ENCODE measurements at places on chromosomes 2 and 18.
A peak's percentile ranks its signal among the peaks of the same experiment; 100 is the strongest.

DNA sequence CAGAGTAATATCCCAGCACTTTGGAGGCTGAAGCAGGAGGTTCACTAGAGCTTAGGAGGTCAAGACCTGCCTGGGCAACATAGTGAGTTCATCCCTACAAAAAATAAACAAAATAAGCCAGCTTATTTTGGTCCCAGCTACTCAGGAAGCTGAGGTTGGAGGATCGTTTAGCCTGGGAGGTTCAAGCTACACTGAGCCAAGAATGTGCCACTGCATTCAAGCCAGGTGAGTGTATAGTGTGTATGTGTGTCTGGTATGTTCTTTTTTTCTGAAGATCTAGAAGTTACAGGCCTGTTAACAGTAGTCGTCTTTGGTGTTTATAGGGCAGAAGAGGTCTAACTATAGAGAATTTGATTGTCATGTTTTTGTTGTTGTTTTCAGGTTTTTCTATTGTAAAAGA, 40.2 kb downstream of the ZC3H15 start:
- no peak for DNase-seq

DNA sequence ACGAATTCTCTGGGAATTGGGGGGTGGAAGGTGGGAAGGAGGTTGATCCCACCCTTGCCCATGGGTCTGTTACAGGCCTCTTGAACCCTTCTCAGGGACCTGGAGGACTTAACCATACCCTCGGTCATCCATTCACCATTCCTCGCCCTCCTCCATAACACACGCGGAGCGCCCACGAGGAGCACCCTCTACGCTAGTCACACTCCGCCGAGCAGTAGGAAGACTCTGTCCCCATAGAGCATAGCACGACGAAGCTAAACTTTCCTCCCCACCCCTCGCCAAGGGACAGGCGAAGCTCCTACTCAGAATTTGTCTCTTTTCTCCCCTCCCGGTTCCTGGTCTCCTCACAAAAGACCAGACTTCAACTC, 611 bp upstream of the ITSN2 start:
- no peak for DNase-seq

DNA sequence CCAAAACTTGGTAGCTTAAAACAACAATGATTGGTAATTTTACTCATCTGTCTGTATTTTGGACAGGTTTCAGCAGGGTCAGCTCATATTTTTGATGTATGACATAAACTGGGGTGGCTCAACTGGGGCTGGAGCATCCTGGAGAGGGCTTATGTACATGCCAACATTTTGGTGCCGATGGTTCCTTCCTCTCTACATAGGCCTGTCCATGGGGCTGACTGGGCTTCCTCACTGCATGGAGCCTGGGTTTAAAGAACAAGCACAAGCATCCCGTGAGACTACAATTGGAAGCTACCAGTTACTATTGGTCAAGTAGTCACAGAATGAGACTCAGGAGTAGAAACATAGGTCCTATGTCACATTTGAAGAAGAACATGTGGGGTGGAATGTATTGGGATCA, 95.0 kb downstream of the DDX1 start:
- no peak for DNase-seq

DNA sequence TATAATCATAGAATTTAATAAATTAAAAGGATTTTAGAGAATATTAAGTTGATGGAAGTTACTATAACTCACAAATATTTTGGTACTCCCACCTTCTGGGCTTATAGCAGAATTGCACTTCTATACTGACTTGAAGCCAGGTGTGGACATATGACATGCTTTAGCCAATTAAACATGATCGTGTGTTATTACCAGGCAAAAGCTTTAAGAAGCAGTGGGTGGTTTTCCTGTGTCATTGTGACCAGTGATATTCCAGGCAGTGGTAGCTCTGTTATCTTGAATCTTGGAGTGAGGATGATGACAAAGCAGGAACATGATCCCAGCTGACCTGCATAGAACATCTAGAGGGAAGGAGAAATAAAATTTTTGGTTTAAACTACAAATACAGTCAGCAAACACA, 370.9 kb upstream of the ZEB2 start:
- peak; percentile 13 for DNase-seq

DNA sequence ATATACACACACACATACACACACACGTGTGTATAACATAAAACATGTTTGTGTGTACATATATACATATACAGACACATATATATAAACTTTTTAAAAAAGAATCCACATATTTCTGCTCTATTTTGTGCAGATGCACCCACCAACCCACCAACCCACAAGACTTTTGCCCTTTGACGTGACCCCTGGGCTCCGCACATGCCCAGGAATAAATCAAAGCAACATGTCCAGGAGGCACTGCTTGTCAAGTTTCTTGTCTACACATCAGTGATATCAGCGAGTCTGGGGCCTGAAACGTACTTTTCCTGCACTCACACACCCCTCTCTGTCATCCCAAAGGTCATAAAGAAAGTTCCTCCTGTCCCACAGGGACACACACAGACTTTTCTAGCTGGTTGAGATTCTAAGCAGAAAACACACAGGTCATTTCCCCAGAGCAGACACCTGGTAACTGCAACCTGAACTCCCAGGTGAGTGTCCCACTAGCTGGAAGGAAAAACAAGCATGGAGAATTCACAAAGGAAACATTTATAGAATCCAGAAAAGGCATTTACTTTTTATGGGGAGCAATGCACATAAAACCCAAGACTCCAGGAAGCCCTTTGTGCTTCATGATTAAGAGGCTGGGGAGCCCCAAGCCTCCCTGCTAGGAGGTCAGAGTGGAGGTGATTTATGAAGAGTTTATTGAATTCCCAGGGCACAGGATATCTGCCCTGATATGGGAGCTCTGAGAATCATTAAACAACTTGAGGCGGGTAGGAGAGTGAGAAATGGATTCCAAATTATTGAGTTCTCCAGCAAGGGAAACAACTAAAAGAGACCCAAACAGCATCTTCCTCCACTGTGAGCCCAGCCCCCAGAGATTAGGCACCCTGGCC, 211.6 kb downstream of the MGAT5 start:
- DNase-seq: no peak

- no peak for DNase-seq
Measured at GRCh38 chr2:241494311-241494908, 14.0 kb downstream of the STK25 start.

- no peak for DNase-seq
Measured at GRCh38 chr18:5518899-5519371, 24.9 kb downstream of the EPB41L3 start.

DNA sequence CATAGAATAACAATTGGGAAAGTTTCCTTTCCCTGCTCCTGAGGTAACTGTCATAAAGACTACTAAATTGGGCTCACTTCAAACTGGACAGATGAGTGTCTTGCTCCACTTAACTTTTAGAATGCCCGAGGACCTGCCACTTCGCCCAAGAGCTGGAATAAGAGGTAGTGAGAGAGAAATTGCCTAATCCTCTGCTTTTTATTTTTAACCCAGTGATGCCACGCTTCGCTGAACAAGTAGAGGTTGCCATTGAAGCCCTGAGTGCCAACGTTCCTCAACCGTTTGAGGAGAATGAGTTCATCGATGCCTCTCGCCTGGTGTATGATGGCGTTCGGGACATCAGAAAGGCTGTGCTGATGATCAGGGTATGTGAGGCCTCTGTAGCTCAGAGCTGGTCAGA, 269.4 kb upstream of the LRRTM1 start:
- no peak for DNase-seq

DNA sequence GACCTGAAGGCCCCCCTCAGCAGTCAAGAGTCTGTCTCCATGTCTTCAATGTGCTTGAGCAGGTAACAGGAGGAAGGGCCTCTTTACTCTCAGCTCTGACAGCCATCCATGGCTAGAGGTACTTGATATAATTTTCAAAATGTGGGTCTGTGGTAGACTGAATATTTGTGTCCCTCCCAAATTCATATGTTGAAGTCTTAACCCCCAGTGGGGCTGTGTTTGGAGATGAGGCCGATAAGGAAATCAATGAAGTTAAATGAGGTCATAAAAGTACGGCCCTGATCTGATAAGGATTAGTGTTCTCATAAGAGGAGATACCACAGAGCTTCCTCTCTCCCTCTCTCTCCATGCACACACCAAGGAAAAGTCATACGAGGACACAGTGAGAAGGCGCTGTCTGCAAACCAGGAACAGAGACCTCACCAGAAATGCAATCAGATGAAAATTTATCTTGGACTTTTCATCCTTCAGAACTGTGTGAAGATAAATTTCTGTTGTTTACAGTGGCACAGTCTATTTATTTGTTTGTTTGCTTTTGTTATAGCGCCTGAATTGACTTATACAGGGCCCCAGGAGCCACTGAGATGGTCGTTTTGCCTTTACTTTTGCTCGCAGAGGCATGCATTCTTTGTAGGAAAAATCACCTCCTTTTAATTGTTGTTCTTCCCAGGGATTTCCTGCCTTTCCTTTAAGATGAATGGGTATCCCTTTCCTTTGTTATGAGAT, 274.8 kb upstream of the TRIB2 start:
- DNase-seq: no peak

DNA sequence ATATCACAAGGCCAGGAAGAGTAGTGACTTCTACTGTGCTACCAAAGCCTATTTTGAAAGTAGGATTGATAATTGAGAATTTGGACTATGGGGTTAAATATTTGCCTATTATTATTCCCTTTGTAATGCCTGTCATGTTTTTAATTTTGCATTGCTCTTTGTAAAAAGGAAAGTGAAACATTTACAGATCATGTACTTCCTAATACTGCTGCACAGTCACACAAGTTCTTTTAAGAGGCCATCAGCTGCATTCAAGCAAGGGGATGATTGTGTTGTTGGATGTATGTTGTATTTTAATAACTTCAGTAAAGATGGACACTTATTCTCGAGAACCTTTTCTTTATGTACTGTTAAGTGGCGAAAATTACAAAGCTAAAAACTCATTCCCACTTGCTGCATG, 70.1 kb downstream of the PLEKHA3 start:
- no peak for DNase-seq

DNA sequence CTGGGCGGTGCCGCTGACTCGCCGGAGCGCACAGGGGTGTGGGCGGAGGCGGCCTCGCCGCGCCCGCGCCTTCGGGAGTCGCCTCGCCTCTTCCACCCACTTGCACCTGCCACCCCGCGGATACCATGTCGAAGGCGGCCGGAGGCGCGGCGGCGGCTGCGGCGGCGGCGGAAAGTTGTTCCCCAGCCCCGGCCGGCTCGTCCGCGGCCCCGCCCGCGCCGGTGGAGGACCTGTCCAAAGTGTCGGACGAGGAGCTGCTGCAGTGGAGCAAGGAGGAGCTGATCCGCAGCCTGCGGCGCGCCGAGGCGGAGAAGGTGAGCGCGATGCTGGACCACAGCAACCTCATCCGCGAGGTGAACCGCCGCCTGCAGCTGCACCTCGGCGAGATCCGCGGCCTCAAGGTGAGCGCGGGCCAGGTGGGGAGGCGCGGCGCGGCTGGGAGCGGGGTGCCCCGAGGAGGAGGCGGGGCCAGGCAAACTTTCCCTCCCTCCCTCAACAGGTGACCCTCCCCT, 766 bp downstream of the CCDC85A start:
- no peak for DNase-seq

- no peak for DNase-seq
Measured at GRCh38 chr18:48036641-48037421, 106.4 kb upstream of the SMAD2 start.

DNA sequence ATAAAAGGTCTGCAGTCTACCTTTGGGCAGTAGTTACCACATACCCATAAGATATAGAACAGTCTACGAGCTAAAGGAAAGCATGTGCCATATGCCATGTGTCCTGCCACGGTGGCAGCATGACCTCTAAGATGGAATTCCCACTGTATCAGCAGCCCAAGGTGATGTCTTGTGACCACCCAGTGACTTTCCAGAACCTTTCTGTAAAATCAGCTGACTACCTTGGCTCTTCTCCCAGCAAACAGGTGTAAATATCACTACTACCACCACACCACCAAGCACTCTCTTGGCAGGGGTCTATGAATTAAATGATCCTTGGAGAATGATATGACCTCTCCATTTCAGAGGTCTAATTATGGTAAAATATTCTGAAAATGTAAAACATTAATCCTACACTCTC, 99.6 kb downstream of the METTL8 start:
- no peak for DNase-seq

- no peak for DNase-seq
Measured at GRCh38 chr2:105112345-105112744, 74.5 kb downstream of the MRPS9 start.

DNA sequence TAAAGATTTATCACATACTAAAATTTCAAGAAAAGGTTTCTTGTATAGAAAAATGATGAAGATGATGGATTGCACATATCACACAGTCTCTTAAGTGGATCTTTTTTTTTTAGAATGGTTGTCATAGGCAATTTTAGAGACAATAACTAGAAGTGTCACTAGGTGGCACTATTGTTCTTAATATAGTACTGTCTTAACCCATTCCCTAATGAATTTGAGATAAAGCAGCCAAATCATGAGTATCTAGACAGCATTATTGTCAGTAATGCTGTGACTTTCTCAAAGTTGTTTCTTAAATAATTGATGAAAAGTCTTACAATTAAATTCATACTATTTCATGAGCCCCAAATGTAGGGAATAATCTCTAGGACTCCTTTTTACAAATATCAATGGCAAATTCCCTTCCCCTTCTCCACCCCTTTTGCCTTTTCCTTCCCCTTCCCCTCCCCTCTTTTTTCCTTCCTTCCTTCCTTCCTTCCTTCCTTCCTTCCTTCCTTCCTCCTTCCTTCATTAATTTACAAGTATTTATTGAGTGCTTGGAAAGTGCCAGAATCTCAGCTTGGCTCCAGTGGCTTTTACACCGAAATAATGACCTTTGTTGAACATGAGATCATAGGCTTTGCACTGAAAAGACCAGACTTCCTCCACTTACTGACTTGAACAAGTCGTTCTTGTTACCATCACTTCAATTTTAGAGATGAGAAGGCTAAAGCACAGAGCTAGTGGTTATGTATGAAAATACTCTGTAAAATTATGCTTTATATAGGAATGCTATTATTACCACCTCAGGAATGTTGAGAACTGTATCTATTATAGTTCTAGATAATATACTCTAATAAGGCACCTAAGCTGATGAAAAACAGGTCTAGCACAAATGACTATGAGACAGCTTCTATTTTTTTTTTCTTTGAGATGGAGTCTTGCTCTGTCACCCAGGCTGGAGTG, 19.8 kb downstream of the MYL12B start:
- peak; percentile 73 for DNase-seq

DNA sequence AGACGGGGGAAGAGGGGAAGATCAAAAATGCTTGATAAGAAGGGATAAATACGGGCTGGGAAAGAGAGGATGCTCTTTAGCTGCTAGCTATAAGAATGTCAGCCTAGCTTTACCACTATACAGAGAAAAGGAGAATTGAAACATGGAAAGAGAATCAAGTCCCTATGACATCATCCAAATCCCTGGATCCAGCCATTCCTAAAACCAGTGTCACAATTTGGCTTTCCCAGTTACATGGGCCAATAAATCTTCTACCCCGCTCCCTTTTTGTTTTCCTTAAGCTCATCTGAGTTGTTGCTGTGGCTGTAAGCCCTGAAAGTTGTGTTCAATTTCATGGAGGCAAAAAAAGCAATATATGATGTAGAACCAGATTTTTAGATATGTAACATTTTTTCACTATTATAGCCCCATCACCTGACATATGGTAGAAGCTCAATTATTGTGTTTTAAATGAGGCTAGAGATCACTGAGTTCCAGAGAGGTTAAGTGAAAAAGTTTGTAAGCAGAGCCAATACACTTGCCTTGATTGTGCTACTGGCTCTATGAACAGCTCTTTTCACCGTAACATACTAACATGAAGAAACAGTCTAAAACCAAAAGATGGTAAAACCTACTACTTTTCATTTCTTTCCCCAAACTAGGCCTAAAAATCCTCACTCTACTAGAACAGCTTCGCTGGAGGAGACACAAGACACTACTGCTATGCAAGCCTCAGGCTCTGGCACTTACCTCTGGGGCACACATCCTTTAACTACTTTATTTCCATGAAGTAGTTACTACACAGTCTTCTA, 4.3 kb downstream of the HNRNPLL start:
- DNase-seq: no peak

GRCh38 chr2:1612391-1613077, 131.8 kb downstream of the PXDN start:
- DNase-seq: no peak
